ENCODE measurements at places on chromosomes 11 and 22. TPM values are rescaled to one million over a fixed set of nuclear protein-coding genes. Genes with fewer than 3 reads are reported as not detected.

The SCARF2 gene
- 13.9 TPM for total RNA-seq

The MMP11 gene
- total RNA-seq: 5.0 TPM

The TSSK2 gene
- total RNA-seq: not detected

The PRAME gene
- not detected for total RNA-seq

The FGF4 gene
- not detected for total RNA-seq

The GGT5 gene
- total RNA-seq: 1.2 TPM

Measured in bronchial smooth muscle cell (primary cell).